WTC11 (cell line): ENCODE measurements at places on chromosomes 3 and 15.

- DNase-seq = no peak
Measured at GRCh38 chr3:122012821-122013220, 9.2 kb downstream of the ILDR1 start.

- no peak for DNase-seq
Measured at GRCh38 chr3:118607915-118608820, 426.5 kb downstream of the IGSF11 start.

DNA sequence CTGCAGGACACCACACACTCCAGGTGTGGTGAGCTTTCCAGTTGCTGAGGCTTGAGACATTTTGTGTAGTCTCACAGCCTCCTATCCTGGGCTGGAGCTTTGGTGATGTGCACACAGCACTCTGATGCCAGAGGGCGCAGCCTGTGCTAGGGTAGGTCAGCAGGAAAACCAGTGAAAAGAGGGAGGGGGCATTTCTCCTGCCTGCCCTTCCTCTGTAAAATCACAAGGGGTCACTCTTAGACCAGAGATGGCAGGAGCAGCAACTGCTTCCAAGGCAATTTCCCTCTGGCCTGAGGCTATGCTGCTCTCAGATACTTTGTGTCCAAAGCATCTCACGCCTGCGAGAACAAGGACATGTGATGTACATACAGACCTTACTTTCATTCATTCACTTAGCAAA lies 16.5 kb upstream of the MUSTN1 start:
- peak; percentile 64 for DNase-seq

GRCh38 chr15:68415501-68416157 lies 16.3 kb downstream of the ITGA11 start:
- no peak for DNase-seq

GRCh38 chr3:197522183-197522715 lies 33.5 kb downstream of the BDH1 start:
- no peak for DNase-seq

DNA sequence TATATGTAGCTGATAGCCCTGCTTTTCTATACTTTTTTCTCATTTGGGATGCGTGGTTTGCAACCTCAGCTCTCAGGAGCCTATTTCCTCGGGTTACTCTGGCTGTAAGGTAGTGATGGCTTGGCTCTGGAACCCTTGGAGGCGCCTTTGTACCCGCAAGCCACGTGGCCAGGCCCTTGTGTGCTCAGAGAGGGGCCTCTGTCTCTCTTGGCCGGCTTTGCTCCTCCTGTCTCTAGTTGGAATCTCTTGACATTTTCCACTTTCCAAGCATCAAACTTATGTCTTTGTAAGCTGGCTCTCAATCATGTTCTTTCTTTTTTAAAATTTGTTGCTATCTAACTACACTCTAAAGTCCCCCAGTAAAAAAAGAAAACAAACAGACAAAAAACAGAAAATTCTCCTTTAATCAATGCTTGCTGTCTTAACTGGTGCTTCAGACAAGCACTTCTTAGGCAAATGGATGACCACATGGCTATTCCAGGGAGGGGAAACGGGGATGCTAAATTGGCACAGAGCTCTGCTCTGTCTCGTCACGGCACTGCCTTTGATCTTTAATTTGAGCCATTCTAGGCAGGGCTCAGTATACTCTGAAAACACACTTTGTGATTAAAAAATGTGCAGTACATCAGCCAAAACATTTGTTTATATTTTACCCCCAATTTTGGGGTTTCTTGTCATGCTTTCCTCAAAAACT lies 180.4 kb upstream of the NR2E3 start:
- DNase-seq = no peak
